ENCODE measurements at places on chromosomes 2 and 18.

GRCh38 chr2:218679119-218679518, 7.2 kb downstream of the STK36 start:
- DNase-seq, result no peak

DNA sequence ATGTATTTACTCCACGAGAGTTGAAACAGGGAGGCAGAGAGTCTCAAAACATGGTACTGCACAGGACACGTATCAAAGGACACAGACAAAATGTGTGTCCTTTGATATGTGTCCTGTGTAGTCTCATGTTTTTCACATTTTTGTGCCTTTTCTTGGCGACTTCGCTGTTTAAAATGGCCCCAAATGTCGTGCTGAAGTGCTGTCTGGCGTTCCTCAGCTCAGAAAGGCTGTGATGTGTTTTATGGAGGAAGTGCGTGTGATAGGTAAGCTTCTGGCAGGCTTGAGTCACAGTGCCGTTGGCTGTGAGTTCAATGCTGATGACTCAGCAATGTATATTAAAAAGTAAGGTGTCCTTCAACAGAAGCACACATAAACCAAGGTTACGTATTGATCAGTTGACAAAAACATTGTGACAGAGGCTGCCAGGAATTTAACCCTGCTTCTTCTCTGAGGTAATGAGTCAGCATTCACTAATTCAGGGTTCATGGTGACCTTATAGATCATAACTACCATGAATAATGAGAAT, 78.2 kb downstream of the DYSF start:
- DNase-seq, result no peak

GRCh38 chr18:79413426-79413825, 17.7 kb downstream of the NFATC1 start:
- DNase-seq, result no peak

DNA sequence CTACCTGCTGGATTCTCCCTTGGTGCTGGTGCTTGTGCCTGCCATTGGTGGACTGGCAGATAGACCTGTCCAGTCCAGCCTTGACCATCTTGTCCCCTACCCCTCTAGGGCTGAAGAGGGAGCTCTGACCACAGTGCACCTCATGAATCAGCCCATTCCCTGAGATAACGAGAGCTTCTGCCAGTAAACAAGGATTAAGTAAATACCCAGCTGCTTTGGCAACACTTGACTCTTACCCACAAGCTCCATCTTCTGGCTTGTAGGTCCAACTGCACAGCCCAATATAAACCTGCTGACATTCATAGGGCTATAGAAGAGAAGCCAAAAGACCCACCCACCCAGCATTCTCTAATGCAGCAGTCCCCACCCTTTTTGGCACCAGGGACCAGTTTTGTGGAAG, 186.4 kb downstream of the PIK3C3 start:
- DNase-seq, result no peak

DNA sequence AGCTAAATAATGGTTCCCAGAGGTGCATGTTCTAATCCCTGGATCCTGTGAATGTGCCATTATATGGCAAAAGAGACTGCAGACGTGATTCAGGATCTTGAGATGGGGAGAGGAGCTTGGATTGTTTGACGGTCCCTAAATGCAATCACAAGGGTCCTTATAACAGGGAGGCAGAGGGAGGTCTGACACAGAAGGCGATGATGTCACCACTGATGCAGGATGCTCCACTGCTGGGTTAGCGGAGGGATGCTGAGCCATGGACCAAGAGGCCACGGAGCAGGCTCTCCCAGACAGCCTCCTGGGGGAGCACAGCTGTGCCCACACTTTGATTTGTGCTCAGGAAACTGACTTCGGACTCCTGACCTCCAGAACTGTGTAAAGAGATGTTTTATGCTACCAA, 156.2 kb downstream of the UXS1 start:
- DNase-seq, result no peak

- no peak for DNase-seq
Measured at GRCh38 chr2:127901339-127902056, 15.7 kb upstream of the AMMECR1L start.

GRCh38 chr2:23976883-23977282, 33.0 kb upstream of the MFSD2B start:
- no peak for DNase-seq

DNA sequence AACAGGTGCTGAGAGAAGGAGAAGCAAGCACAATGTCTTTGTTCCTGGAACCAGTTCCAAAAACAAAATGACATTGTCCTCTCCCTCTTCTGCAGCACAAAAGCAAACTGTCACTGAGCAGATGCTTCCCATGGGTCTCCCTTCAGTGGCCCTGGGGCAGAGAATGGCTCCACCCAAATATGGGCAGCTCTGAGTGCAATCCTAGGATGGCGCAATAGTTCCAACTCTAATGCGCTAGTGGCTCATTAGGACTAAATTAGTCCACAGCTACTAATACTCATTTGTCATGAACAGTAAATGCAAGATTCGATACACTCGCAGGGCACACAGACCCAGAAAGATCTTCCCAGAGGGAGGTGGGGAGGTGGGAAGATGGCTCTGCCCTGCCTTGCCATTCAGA, 205.2 kb upstream of the CHAC2 start:
- DNase-seq, result no peak

GRCh38 chr2:218471982-218472381, 53.1 kb downstream of the VIL1 start:
- no peak for DNase-seq

DNA sequence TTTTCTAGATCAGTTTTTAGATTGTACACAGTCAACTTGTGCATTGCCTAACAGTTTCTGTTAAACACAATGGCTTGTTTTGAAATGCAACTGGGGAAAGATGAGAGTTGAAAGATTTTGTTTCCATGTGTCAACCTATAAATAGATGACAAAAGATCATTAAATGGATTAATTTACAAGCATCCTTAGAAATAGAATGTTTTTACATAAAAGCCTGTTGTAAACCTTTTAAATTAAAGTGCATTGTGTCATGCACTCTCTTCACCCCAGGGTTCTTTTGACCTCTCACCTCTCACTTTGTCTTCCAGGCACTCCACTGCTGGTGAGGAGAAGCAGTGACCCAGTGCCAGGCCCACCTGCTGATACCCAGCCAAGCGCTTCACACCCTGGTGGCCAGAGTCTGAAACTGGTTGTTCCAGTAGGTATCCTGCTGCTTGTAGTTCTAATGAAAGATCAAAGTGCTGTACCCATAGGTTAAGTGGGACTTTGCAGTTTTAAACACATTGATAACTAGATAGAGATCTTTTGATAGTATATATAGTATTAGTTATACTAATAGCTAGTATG, 502.1 kb downstream of the PARD3B start:
- no peak for DNase-seq

DNA sequence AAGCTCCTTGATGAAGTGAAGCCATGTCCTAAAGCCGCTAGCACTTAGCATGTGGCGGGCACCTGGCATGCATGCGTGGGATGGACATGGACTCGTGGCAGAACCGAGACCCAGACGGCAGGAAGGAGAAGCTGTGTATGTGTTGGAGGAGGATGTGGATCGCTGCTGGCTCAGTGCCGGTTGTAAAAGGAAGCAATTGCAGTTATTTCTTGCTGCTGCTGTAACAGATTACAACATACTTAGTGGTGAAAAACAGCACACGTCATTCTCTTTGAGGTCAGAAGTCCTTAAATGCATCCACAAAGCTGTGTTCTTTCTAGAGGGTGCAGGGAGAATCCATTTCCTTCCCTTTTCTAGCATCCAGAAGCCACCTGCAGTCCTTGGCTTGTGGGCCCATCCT, 74.6 kb downstream of the AGAP1 start:
- DNase-seq, result no peak

DNA sequence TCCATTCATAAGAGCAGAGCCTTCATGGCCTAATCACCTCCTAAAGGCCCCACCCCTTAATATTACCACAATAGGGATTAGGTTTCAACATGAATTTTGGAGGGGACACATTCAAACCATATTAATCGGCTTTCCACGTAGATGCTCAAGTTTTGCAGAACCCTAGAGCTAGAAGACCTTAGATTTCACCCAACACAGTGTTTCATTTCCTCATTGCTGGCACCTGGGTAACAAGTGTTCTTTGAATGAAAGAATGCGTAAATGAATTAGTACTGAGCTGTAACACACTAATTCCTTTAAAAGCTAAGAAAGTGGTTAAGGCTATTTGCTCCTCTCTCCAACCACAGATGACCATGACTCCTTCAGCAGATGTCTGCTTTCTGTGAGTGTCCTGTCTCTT, 252.5 kb downstream of the SMAD2 start:
- DNase-seq, result no peak

- DNase-seq, result no peak
Measured at GRCh38 chr18:64693766-64694165, 544.9 kb upstream of the LINC00305 start.

- DNase-seq, result no peak
Measured at GRCh38 chr18:48896875-48897511, 53.8 kb downstream of the SMAD7 start.

DNA sequence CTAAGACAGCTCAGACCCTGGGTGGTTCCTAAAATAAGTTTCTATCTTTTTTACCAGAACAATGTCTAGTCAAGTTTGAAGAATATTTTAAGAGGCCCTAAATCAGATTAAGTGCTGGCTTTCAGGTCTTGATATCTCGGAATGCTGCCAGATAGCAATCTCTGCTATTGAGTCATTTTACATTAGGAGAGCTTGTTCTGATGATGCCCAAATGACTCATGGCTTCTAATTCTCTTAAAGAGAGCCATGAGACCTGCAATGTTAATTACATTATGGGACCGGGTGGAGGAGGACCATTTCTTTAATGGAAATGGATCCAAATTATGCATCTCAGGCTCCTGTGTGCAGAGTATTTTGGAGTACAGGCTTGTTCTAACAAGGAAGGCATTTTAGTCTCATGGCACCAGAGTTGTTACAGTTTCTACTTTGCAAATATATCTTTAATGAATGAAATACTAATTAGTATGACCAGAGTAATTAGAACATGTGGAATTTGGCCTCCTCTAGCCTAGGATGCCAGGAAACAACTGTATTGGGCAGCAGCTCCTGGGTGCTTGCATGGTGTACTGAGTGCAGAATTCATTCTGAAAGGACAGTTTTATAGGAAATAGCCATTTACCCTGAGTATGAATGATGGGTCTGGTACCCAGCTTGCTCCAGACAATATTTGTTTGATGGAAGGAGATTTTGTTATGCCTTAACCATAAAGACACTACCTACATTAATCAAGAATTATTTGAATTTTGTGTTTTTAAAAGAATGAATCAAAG, 94.0 kb upstream of the SULT1C3 start:
- no peak for DNase-seq

- no peak for DNase-seq
Measured at GRCh38 chr18:51350081-51350480, 152.6 kb upstream of the MEX3C start.

DNA sequence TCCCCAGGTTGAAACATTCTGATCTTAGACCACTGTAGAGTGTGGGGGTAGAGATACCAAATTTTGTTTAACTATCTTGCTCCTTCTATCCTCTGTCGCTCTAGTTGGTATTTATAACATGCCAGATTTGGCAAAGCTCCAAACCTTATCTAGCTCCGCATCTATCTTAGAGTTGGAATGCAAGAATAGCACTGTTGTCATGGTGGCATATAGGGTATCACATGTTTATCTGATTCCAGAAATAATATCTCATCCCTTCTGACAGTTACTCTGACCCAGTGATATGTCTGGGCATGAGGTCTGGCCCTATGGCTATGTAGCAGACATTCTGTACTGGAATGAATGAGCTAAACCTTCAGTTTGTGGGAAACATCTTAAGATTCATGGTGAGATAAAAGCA, 51.7 kb downstream of the CABYR start:
- DNase-seq, result no peak

GRCh38 chr18:11845654-11846053, 5.6 kb upstream of the CHMP1B start:
- no peak for DNase-seq

DNA sequence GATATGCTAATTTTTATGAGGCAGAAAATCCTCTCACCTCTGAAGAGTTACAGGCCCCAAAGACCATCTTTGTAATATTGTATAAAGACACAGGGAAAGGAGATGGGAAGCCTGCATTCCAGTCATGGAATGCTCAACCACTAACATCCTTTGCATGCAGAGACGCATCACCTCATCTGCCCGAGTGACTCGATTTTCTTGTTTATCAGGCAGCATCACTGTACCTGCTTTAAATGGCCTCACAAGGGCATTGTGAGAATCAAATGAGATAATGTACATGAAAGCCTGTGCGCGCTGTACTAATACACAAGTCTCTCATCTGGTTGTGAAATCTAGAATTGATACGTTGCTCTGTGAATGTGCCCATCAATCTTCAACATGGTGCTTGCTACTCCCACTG, 10.2 kb upstream of the TMEM247 start:
- no peak for DNase-seq

- no peak for DNase-seq
Measured at GRCh38 chr18:949724-950631, 45.3 kb downstream of the ADCYAP1 start.

DNA sequence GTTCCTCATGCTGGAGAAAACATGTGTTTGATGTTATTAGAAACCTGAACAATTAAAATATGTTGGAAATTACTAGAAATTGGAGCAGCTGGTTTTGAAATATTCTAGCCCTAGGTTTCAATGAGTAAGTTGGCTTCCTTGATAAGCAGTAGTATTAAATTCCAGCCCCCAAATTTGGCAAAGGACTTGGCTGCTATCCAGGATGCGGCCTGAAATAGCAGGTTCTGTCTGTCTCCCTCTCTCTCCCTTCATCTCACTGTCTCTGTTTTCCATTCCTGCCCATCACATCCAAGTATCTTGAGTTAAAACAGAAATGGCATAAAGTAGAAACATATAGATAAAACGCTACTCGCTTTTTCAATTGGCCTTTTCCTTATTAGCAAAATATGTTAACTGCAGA, 20.9 kb upstream of the GPR45 start:
- DNase-seq, result no peak

- no peak for DNase-seq
Measured at GRCh38 chr18:59276047-59276446, 2.8 kb upstream of the RAX start.

DNA sequence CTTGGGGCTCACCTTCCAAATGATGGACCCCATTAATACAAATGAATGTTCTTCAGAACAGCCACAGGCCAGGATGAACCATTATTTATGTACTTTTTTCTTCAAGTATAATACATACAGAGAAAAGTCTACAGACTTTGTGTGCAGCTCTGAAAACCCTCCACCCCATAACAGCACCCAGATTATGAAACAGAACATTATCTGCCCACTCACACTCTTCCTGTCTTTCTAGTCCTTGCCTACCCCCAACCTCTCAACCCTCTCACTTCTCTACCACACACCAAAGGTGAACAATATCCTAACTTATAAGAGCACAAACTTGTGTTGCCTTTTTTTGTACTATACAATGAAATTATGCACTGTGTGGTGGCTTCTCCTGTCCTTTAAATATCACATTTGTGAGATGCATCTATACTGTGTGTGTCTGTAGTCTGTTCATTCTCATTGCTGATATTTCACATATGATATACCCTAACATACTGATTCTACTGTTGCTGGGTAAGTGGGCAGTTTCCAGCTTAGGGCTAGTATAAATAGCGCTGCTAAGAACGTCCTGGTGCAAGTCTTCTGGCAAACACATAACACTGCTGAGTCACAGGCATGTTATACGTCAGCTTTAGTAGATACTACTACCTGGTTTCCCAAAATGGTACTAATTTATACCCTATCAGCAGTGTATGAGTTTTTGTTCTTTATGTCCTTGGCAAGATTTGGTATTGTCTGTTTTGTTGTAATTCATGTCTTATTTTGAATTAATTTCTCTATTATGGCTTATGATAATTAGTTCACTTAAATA, 1.0 kb upstream of the NPHP1 start:
- DNase-seq, result no peak

All from T-helper 1 cell (primary cell).